NCI-H446 (cell line): ENCODE measurements at places on chromosomes 1 and 21.

- peak; percentile 33 for DNase-seq
Observed at GRCh38 chr1:100455478-100456072, 82.4 kb upstream of the GPR88 start.

DNA sequence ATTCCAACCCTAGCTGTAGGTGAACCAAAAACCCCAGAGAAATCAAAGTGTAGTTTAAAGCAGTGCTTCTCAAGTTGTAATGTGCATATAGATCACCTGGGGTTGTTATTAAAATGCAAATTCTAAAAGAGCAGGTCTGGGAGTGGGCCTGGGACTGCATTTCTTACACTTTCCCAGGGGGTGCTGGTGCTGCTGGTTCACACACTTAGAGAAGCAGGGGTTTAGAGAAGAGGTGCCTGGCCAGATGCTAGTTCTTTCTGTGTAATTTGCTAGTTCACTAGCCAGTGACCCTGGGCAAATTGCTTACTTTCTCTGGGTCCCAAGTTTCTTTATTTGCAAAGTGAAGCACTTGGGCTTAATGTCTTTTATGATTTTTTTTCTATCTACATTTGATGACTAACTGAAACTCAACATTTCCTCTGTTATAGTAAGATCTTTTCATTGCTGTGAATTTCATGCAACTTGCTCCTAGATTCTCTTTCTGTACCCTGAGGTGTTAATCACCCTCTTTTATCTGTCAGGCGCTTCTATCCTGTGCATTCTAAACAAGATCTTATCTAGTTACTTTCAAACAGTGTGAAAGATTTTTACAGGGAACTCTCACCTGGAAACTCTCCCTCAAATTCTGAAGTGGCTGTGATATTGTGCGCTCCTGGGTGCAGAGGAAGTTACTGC is 141.9 kb upstream of the UBE2U start:
- DNase-seq, result no peak

DNA sequence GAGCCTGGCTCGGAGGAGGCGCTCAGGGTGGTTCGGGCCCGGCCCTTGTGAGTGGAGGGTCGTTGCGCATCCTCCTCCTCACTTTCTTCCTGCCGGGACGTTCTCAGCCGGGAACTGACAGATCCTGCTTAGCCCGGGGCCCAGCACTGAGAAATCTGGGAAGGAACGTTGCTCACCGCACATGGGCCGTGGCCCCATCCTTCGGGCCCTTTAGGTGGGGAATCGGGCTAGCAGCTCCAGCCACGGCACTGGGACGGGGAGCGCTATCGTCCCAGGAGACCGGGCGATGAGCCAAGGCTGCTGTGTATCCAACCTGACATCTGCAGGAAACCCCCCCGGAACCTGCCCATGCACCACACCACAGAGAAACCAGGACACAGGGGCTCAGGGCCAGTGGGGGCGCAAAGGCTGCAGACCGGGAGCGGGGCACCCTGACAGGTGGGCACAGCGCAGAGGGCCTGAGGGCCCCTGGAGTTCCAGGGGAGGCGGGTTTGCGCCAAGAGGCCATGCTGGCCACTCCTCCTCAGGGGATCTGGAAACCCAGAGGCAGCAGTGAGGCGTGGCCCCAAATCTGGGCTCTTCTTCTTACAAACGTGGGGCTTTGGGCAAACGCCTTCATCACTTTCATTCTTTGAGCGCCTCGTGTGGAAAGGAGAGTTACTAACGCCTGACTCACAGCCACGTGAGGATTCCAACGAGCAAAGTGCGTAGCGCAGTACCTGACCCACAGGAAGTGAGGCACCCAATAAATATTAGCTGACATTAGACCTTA is at the start of gene SH2D5:
SH2D5 (minus strand) TSS at position 116 of the 772 bp plus-strand sequence. CDS start 4,659 bp downstream, outside the sequence.
- peak; percentile 29 for DNase-seq

GRCh38 chr1:111515291-111516004 is 12.0 kb upstream of the ADORA3 start:
- no peak for DNase-seq

- no peak for DNase-seq
Observed at GRCh38 chr1:110548381-110548780, 29.4 kb upstream of the KCNA10 start.

DNA sequence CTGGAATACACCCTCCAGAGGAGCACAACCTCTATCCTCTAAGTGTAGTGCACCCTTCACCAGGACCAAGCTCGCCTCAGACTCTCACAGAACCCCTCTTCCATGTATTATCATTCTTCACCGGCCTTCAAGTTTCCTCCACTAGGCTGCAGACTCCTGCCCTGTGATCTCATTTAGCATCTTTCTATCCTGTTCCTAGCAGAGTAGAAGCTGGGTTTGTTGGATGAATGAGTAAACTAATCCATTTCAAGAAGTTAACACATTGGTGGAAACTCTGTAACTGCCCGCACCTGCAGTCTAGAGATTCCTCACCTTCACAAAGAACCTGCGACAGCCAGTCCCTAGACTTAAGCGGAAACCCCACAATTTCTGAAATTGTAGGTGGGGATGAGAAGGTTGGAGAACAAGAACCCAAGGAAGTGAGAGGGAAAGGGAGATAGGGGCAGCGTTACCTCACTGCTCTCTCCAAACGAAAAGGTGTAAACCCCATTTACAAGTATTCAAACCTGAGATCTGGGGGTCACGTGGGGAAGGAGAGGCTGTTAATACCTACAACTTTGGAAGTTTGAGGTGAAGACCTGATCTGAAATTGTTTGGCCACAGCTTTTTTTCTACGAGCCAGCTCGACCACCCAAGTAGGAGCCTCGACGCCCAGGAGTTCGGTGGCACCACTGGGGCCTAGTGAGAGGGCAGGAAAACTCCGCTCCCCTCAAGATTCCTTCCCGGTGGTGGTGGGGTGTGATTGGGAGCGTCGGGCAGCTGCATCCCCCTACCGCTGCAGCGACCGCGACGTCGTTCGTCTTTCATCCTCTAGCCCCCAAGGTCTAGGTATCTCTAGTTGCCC is 1.2 kb downstream of the PTPN14 start:
- no peak for DNase-seq

DNA sequence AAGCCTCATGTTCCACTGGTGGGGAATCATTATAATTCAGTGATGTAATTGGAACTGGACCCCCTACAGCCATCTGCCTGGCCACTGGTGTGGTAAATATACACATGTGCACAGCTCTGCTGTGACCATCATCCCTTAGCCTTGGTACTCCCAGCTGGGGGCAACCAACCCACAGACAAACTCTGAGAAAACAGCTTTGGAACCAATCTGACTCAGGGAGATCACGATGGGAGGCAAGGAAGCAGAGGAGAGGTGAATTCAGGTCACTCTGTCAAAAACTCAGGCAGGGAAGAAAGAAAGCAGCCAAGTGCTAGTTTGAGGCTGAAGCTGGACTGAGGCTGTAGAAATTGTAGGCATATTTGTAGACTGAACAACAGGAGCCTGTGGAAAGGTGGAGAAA is 197.8 kb upstream of the GALNT2 start:
- no peak for DNase-seq

DNA sequence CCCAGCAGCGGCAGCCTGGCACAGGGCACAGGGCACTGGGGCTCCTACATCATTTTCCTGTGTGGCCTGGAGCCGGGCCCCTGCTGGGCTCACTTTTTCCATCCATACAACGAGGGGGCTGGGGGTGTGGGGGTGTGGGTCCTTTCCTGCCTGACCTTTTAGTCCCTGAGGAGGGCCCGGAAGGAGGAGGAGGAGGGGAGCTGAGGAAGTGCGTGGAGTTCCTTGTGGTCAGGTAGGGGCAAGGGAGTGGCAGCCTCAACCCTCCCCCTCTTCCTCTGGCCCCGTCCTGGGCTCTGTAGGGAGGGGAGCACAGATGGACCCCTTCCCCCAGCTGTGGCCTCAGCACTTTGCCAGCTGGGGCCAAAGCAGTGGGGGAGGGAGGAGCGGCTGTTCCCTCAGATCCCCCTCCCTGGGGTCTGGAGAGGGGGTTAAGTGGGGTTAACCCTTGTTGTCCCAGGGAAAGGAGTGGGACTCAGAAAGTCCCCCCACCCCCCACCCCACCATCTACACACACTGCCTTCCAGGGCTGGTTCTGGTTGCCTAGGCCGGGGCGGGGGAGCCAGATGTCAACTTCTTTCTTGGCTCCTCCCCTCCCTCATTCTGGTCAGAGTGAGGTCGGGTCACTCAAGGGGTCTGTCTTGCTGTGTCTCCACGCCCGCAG is 5.7 kb downstream of the NTRK1 start:
- no peak for DNase-seq

DNA sequence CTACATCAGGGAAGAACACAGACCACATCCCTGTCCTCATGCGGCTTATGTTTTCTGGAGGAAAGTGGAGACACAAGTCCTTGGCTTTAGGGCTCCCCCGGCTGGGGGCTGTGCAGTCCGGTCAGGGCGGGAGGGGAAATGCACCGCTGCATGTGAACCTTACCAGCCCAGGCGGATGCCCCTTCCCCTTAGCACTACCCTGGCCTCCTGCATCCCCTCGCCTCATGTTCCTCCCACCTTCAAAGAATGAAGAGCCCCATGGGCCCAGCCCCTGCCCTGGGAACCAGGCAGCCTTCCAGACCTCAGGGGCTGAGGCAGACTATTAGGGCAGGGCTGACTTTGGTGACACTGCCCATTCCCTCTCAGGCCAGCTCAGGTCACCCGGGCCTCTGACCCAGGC is 45.5 kb downstream of the TNNT2 start:
- no peak for DNase-seq

DNA sequence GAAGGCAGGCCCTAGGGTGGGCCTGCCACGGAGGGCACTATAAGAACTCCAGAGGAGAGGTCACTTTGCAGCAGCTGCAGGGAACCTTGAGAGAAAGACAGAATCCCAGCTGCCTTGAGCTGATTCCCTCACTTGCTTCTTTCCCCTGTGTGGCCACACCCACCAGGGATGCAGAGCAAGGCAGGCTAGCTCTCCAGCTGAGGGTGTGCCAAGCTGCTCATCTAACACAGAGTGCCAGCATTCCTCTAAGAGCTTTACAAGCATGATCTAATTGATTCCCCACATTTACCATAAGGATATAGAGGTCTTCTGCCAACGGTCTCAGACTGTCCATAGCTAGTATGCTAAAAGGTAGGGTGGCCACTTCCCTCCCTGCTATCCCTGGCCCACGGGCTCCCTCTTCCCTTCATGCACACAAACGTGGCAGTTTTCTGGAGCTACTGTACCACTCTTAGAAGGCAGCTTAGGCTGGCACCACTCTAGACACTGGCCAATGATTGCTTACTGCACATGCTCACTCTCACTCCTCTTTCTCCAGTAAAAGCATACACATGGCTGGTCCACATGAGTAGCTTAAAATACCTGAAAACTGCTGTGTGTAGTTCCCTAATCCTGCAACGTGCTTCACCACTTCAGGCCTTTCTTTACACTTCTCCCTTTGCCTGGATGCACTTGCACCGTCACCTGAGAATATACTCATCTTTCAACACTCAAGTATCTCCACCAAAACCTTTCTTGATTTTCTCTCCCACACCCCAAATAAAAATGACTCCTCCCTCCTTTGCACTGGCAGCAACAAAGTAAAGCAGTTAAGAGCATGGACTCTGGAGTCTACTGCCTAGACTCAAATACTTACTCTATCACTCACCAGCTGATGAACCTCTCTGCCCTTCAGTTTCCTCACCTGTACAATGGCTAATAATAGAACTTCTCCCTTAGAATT is 57.7 kb downstream of the DMAP1 start:
- DNase-seq, result peak; percentile 50

DNA sequence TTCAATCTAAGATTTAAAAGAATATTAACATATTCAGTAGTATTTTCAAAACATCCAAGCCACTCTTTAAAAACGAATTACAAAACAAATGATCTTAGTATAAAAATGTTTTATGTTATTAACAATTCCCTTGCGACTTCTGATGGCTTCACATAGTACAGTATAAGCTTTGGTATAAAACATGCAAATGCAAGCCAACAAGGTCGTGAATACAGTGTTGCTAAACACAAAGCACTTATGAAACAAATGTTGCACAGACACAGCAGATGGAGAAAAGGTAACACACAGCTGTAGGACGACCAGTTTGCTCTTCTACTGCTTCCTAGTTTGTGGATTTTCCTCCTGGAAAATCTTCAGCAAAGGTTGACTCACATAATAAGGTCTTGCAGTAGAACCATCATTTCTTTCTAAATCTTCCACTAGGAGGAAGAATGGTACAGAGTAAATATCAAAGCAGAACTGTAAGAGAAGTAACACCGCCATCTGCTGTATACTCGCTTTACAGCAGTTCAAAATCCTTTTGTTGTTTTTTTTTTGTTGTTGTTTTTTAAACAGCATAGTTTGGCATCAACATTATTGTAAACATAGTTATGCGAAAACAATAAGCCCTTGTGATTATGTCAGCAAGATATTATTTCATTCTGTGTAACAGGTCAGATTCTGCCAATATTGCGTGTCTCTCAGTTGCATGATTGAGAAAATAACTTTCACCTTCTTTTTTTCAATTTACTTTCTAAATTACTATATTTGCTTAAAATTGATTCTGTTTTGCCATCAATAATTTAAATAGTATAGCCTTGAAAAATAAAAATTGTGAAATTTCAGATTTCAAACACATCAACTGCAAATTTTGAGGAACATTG is 69.5 kb downstream of the LHX8 start:
- peak; percentile 72 for DNase-seq

GRCh38 chr1:235279694-235280093 is 48.3 kb downstream of the ARID4B start:
- no peak for DNase-seq

GRCh38 chr1:42743317-42744147 is 3.5 kb upstream of the CLDN19 start:
- DNase-seq, result no peak

DNA sequence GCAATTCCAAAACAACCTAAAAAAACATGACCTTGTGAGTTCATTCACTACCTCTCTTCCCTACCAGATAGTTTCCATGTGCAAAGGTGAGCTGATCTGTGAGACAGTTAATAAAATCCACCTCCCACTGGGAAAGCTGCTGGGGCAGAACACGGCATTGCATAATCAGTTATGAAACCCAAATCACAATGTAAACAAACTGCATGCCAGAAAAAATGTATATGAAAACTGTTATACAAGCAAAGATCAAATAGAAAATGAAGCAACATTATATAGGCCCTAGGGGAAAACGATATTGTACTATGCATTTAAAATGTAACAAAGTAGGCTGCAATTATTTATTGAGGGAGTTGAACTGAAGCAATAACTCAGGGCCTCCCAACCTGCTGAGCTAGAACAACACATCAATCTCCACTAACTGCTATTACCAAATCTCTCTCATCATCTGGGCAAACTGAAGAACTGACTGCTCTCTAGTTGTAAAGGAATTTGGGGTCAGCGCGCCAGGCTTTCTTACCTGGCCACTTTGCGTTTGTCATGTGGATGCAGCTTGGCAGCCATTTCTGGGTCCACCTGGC is 31.0 kb downstream of the TRIT1 start:
- DNase-seq, result no peak
